Stimulated activated CD8-positive, alpha-beta memory T cell treated with anti-CD3 and anti-CD28 coated beads, Interleukin-7, amount 100 ng/mL, for 4 hours (primary cell): ENCODE measurements at places on chromosomes 4 and X.

GRCh38 chrX:131366407-131366806 is 77.3 kb upstream of the IGSF1 start:
- DNase-seq = no peak

- DNase-seq = no peak
Observed at GRCh38 chr4:139367421-139368090, 65.3 kb upstream of the NDUFC1 start.

DNA sequence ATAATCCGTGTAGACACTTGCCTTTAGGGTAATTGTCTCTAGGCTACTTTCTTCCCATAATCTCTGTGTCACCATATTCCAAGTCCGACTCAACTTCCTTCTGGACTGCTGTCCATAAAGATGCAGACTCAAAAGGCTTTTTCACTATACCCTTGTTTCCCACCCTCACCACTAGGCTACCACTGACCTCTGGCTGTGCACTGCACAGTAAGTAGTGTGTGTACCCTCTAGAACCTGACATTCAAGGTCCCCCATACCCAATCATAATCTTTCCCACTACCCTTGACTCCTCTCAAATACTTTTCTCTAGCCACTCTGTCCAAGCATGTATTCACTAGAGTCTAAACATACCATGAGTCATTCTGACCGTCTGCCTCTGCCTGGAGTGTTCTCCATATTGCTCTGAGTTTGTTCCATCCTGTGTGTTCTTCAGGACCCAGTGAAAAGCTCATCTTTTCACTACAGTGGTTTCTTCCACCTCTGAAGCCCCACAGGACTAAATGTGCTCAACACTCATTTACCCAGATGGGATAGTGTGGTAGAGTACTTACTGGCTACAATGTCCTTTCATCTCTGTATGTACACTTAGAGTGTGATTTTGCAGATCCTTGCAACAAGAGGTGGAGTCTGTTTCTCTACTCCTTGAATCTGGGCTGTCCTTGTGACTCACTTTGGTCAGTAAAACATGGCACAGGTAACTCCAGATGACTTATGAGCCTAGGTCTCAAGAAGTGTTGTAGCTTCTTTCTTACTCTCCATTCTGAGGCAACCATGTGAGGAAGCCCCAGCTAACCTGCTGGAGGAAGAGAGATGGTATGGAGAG is 17.4 kb downstream of the JADE3 start:
- DNase-seq = no peak

DNA sequence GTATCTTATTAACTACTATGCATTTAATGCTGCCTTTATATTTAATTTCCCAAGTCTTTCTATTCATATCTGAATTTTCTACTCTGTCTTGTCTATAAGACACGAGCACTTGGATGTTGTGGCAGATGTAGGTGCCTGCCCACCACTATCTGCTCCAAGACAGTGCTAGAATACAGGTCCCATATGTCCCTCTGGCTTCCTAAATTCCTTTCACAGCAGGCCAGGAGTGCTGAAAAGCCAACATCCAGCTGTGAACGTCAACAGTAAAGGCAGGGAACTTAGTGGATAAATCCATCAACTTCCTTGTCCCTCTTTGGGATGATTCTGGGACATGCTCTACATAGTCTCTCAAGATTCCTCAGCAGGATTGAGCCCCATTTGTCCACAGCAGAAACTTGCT is 245.1 kb upstream of the ETNPPL start:
- no peak for DNase-seq

DNA sequence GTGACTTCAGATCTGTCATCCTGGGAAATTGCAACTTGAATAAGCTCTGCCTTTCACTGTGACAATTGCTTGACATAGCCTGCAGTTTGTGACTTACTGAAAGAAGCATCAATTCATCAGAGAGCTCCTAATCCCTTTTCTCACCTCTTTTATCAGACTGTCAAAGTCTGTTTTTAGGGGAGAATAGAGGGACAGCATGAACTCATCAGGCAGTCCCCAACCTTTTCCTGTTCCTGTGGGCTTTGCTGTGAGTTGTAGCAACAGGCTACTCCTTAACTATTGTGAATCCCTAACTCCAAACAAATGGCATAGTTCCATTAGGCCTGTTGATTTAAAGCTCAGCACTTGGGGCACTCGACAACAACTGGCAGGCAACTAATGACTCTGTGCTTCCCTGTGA is 64.9 kb downstream of the DOCK11 start:
- DNase-seq = no peak

GRCh38 chr4:4851906-4852305 is 7.6 kb upstream of the MSX1 start:
- no peak for DNase-seq

GRCh38 chrX:136574548-136574947 is 42.5 kb downstream of the VGLL1 start:
- no peak for DNase-seq

DNA sequence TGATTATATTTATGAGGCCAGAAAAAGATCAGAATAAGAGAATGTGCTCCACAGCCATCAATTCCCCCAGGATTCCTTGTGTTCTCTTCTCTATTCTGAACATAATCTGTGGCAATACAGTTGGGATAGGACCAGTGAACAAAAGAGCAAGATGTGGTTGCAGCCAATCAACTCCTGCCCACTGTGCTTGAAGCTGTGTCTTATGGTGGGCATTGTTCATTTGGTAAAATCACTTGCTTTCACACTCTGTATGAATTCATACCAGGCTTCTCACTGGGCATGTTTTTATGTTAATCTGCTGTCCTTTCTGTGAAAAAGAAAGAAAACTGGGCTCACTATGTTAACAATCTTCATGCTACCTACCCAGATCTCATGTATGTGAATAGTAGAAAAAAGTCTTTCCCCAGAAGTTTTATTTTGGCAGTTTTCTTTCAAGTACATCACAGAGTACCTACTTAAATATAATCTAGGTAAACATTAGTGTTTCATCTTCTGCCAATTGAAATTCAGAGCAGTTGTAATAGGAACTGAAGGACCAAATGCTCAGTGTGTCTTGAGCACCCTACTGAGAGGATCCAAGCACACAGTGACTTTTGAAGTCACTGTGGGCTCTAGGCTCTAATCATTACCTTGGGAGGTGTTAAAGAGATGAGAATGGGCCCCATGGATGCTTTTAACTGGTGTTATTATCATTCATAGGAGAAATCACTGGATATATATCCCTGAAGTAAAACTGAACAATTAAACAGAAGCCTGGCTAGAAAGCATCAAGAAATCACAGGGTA is 429.2 kb upstream of the TRAM1L1 start:
- DNase-seq = no peak

DNA sequence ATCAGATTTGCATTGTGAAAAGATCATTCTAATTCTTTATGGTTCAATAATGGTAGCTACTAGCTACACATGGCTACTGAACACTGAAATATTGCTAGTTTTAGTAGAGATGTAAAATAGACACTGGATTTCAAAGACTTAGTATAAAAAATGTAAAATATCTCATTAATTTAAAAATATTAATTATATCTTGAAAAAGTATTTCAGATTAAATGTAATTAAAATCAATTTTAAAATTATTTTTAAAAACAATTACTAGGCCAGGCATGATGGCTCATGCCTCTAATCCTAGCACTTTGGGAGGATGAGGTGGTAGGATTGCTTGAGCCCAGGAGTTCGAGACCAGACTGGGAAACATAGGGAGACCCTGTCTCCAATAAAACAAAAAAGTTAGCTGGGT is 20.4 kb upstream of the TLR2 start:
- no peak for DNase-seq

GRCh38 chr4:42281324-42282020 is 115.8 kb upstream of the SHISA3 start:
- no peak for DNase-seq

GRCh38 chr4:125710766-125711165 is 396.0 kb downstream of the FAT4 start:
- no peak for DNase-seq

DNA sequence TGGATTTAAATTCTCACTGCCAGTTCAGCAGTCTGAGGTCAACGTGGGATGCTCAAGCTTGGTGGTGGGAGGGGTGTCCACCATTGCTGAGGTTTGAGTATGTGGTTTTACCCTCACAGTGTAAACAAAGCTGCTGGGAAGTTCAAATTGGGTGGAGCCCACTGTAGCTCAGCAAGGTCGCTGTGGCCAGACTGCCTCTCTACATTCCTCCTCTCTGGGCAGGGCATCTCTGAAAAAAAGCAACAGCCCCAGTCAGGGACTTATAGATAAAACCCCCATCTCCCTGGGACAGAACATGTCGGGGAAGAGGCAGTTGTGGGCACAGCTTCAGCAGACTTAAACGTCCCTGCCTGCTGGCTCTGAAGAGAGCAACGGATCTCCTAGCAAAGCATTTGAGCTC is 14.9 kb upstream of the RRAGB start:
- no peak for DNase-seq

DNA sequence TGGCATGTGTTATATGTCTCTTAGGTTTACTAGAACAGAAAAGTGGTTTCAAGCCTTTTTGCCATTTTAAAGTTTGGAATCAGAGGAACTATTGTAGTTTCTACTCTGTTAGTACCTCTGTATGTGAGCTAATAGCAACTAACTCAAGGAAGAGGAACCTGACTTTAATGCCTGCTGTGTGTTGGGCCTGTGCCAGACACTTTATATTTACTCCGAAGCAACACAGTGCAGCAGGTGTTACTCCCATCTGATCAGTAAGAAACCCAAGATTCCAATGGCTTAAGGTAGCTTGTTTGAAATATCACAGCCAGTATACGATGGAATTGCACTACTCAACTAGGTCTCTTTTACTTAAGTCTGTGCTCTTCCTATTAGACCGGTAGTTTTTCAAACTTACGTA is 79.2 kb downstream of the USP9X start:
- DNase-seq = no peak

- no peak for DNase-seq
Observed at GRCh38 chrX:11888421-11888820, 130.4 kb downstream of the MSL3 start.

- DNase-seq = no peak
Observed at GRCh38 chr4:158581161-158581560, 59.5 kb downstream of the RXFP1 start.

DNA sequence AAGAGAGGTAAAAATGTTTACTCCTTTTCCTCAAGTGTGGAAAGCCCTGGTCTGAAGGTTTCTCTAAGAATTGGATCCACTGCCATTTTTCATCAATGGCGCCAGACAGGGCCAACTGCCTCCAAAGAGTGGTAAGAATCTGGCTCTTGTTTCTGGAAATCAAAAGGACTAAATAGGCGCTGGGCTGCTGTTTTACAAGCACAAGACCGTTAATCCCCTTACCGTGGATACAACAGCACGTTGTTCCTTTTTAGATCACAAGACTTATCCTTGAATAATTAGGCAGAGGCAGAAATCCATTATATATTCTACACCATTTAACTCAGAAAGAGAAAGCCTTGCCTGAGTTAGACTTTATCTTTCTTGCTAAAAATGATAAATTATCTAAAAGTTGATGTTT is 10.6 kb downstream of the CLTRN start:
- DNase-seq = no peak
